ENCODE measurements at places on chromosomes 3 and 15.

- DNase-seq, result no peak
Observed at GRCh38 chr3:17122758-17123157, 238.0 kb downstream of the PLCL2 start.

GRCh38 chr3:163508206-163508605 is 1570.1 kb downstream of the SI start:
- no peak for DNase-seq

DNA sequence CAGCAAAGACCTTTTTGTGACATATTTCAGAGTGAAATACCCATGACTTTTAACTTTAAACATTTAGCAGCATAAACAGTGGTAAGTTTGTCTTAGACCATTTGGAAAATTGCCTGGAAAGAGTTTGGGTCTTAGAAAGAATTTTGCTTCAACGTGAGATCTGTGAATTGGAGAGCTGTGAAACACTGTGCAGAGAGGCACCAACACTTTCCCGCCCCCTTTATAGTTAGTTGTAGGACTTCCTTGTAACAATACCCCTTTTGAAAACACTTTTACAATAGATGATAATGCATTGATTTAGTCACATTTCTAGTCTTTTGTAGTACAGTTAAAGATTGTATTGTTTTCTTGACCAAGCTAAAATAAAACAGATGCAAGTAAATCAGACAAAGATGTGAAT is 43.5 kb upstream of the MBNL1 start:
- no peak for DNase-seq

DNA sequence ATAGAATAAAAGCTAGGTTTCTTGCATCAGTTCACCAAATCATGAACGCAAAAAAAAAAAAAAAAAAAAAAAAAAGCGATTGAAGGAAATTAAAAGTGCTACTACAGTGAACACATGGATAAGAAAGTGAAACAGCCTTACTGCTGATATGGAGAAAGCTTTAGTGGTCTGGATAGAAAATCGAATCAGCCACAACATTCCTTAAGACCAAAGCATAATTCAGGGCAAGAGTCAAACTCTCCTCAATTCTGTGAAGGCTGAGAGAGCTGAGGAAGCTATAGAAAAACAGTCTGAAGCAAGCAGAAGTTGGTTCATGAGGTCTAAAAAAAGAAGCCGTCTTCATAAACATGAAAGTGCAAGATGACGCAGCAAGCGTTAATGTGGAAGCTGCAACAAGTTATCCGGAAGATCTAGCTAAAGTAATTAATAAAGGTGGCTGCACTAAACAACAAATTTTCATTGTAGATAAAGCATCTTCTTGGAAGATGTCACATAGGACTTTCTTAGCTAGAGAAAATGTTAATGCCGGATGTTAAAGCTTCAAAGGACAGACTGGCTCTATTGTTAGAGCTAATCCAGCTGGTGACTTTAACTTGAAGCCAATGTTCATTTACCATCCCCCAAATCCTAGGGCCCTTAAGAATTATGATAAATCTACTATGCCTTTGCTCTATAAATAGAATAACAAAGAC is 19.2 kb downstream of the P3H2 start:
- peak; percentile 40 for DNase-seq

- peak; percentile 25 for DNase-seq
Observed at GRCh38 chr15:58473724-58474123, 41.9 kb downstream of the LIPC start.

DNA sequence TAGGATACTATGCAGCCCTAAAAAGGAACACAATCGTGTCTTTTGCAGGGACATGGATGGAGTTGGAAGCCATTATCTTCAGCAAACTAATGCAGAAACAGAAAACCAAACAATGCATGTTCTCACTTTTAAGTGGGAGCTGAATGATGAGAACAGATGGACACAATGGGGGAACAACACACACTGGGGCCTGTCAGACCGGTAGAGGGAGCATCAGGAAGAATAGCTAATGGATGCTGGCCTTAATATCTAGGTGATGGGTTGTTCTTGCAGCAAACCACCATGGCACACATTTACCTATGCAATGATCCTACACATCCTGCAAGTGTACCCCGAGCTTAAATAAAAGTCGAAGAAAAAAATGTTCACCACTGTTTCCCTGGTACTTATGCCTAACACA is 17.5 kb downstream of the SENP7 start:
- DNase-seq, result no peak

DNA sequence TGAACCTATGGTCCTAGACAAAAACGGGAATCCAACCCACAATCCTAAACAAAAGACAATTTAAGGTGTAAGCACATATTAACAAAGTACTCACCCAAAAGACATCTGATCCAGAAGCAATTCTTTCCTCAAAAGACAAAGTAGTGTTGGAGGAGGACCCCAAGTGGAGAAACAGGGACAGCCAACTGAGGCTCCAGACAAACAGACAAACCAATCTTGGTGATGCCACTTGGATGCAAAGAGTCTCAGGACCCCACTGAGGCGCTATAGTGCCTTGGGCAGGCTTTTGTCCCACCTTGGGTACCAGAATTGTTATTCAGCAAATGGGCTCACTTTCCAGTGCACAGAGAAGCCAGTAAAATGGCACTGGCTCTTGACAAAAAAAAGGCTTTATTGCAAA is 613.8 kb downstream of the DIPK2A start:
- DNase-seq, result no peak

GRCh38 chr3:13818919-13819318 is 61.0 kb downstream of the WNT7A start:
- no peak for DNase-seq

DNA sequence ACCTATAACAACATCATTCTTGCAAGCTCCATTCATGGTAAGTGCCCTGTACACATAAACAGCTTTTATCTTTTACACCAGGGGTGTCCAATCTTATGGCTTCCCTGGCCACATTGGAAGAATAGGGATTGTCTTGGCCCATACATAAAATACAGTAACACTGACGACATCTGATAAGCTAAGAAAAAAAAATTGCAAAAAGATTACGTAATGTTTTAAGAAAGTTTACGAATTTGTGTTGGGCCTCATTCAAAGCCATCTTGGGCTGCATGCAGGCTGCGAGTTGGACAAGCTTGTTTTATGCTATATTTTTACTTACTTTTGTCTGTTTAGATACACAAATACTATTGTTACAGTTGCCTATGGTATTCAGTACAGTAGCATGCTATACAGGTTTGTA is 31.6 kb downstream of the ZNF654 start:
- DNase-seq, result no peak

- no peak for DNase-seq
Observed at GRCh38 chr15:76514282-76514681, 177.7 kb downstream of the ISL2 start.

GRCh38 chr3:50300681-50301254 is 1.6 kb upstream of the HYAL3 start:
- no peak for DNase-seq

- no peak for DNase-seq
Observed at GRCh38 chr3:67296039-67296892, 298.2 kb downstream of the KBTBD8 start.

- DNase-seq, result no peak
Observed at GRCh38 chr3:45084820-45085816, 59.0 kb downstream of the CLEC3B start.

DNA sequence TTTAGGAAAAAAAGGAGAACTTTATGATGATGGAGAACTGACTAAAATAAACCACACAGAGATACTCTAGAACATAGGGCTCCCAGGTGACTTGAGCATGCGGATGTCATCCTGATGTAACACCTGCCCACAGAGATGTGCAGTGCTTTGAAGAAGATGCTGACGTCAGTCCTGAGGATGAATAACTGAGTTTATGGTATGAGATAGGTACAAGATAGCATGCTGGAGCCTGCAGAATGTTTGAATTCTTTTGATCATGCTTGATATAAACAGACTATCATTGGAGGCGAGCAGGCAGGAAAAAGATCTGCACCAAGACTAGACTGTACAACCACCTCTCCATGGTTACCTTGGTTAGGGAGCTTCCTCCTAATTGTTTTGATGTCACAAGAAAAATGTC is 12.4 kb downstream of the CCR4 start:
- DNase-seq, result no peak

DNA sequence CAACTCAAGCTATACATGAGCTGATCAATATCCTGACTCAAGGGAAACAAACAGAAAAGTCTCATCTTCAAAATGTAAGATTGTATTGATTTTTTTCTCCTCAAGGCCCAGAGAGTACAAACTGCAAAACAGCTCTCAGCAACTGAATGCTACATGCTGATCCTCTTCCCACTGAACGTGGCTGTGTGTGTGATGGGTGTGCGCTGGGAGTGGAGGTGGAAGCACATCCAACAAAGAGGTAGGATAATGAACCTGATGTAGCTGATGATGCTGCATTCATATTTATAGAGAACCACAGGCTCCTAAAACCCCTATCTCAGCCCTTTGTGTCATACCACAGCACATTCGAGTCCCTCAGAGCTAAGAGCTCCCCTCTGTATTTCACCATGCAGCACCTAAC is 56.8 kb downstream of the GABRB3 start:
- no peak for DNase-seq

- no peak for DNase-seq
Observed at GRCh38 chr3:33980252-33980651, 181.8 kb downstream of the PDCD6IP start.

DNA sequence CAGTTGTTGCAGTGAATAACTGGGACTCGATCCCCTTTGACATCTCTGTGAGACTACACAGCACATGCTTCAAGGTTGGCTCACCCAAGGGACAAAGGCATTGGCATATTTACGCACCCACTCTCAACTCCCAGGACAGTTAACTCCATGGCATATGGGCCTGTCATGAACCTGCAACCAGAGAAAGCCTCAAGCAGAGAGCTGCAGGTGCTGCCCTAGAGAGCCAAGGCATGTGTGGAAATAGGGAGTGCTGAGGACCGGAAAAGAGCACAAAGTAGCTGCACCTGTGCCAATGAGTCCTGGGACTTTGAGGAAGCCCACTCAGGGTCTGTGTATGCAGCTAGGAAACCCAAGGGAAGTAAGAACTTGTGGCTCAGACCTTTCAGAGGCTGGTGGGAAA is 32.9 kb upstream of the SLC24A5 start:
- DNase-seq, result no peak

- no peak for DNase-seq
Observed at GRCh38 chr15:88326924-88327323, 70.4 kb upstream of the NTRK3 start.

GRCh38 chr3:101200461-101200860 is 119.9 kb downstream of the IMPG2 start:
- DNase-seq, result no peak

GRCh38 chr15:60469893-60470641 is 8.9 kb downstream of the ICE2 start:
- DNase-seq, result no peak

- DNase-seq, result no peak
Observed at GRCh38 chr15:65059931-65060596, 7.7 kb downstream of the RASL12 start.

DNA sequence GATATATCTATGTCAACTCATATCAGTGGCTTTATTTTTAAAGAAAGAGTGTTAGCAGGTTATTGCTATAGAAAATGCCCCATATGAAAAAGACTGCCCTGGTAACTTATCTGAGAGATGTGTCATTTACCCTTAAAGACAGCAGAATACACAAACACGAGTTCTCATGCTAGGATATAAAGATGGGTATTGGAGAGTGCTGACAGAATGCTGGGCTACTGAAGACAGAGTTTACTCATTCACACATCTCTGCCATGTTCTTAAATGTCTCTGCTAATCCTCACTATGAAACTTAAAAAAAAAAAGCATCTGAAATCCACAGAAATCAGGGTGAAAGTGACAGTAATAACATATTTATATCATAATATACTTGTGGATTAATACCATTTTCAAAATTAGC is 126.7 kb downstream of the FOXP1 start:
- no peak for DNase-seq

DNA sequence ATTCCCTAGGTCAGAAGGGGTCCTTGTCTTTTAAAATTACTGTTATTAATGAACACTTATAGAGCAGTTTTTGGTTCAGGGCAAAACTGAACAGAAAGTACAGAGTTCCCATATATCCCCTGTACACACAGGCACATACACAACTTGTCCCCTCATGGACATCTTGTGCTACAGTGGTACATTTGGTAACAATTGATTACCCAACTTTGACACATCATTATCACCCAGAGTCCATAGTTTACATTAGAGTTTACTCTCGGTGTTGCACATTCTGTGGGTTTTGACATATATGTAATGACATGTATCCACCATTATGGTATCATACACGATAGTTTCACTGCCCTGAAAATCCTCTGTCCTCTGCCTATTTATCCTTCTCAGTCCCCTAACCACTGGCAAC is 984 bp upstream of the EDC3 start:
- no peak for DNase-seq

GRCh38 chr15:29601811-29602210 is 220.5 kb downstream of the TJP1 start:
- DNase-seq, result no peak

DNA sequence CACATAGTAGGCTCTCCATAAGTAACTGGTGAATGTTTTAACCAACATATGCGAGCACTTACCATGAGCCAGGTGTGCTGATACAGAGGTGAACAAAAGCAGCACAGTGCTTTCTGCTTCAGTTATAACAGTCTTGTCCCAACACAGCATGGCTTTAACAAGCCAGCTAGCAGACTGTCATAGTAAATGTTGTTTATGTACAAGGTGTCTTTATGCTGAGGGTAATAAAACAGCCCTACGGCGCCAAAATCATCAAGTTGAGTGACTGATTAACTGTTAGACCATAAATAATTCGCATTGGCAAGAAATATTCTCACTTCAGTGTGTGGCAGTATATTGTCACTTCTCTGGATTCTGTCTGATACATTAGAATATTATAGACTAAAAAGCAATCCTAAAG is 646.0 kb upstream of the CFAP20DC start:
- DNase-seq, result no peak

DNA sequence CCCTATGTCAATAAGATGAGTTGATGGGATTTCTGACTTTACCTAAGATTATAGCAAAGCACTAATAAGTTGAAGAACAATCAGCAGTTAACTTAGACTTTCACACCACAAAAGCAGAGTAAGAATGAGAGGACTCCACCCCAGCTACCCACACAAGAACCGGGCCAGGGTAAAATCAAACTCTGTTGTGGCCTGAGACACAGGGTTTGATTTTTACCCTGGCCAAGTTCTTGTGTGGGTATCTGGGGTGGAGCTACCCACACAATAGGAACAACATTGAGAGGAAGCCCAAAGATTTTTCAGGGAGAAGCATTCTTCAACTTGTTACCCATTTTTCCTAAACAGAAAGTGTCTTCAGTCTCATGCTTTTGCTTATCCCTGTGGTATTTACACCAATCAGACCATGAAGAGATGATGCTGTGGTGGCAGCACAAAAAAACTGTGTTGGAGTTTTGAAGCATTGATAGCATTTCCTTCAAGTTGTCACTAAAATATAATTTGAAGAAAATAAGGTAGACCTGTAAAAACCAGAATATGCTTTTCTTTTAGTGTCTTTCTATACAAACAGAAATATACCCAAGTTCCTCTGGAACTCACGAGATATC is 25.6 kb downstream of the CPOX start:
- peak; percentile 86 for DNase-seq

GRCh38 chr3:13077431-13078162 is 4.4 kb upstream of the IQSEC1 start:
- no peak for DNase-seq

GRCh38 chr15:87949575-87950223 is 306.8 kb downstream of the NTRK3 start:
- no peak for DNase-seq
